ENCODE measurements at places on chromosomes 3 and 15. TPM values are rescaled to one million over a fixed set of nuclear protein-coding genes. Genes with fewer than 3 reads are reported as not detected.

GRCh38 chr3:159761848-159762635 lies 226.6 kb upstream of the IL12A start:
- peak; percentile 66 for DNase-seq

DNA sequence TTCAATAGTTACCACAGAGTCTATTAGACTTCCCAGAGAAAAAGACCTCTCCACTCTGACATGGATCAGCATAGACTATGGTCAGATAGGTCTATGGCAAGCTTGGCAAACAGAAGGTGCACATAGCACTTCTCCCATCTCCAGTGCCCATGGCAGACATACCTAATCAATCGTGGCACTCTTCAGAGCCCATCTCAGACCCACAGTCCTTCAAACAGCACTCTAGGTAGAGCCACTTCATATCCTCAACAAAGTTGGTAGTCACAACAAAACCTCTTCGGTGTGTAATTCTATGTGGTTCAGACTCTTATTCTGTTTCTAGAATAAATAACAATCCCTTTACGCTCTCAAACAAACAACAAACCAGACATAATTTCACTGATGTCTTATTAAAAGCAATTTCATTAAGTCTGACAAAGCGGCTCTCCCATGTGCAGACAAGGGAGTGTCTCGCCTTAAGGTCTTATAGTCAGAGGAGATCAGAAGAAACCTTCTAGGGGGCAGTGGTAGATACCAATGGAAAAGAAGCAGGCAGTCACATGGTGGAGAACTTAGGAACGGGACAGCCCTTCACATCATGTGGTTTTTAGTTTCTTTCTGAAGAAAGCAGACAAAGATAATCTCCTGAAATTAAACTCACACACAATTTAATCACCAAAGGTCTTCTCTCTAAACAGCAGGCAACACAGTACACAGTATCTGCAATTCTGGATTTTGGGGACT lies 483.4 kb downstream of the FOXP1 start:
- no peak for DNase-seq

DNA sequence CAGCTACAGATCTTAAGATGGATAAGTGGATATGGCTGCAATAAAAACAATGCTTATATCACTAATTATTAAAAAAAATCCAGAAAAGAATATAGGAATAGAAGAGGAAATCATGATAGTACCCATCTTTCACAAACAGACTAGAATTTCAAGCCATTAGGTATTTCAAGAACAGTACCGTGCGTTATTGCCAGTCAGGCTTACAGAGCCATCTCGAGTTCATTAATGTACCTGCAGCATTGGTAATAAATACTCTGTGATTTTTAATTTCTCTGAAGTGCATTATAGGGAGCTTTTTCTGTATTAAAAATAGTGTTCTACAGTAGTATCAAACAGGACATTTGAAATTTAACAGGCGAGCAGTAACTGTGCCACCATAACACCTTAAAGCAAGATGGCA lies 35.7 kb downstream of the ST3GAL6 start:
- no peak for DNase-seq

- no peak for DNase-seq
Observed at GRCh38 chr15:66864871-66865281, 162.8 kb downstream of the SMAD6 start.

DNA sequence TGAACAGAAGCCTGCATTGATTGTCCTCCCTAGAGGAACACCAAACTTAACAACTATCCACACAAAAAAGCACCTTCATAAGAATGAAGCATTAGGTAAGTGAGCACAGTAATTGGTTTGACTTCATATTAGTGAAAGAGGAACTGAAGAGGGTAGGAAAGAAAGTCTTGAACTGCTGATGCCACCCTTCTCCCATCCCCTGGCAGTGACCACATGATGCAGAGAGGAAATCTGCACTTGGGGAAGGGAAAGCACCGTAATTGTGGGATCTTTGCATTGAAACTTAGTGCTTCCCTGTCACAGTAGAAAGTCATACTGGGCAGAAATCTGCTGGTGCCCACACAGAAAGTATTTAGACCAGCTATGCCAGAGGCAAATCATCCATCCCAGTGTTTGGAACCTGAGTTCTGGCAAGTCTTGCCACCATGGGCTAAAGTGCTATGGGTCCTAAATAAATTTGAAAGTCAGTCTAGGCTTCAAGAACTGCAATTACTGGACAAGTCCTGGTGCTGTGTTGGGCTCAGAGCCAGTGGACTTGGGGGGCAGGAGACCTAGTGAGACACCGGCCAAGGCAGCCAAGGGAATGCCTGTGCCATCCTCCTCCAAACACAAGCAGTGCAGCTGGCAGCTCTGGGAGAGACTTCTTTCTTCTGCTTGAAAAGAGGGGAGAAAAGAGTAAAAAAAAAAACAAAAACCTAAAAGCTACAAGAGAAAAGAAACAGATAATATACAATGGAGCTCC lies 63.6 kb downstream of the SLC15A2 start:
- DNase-seq, result no peak

DNA sequence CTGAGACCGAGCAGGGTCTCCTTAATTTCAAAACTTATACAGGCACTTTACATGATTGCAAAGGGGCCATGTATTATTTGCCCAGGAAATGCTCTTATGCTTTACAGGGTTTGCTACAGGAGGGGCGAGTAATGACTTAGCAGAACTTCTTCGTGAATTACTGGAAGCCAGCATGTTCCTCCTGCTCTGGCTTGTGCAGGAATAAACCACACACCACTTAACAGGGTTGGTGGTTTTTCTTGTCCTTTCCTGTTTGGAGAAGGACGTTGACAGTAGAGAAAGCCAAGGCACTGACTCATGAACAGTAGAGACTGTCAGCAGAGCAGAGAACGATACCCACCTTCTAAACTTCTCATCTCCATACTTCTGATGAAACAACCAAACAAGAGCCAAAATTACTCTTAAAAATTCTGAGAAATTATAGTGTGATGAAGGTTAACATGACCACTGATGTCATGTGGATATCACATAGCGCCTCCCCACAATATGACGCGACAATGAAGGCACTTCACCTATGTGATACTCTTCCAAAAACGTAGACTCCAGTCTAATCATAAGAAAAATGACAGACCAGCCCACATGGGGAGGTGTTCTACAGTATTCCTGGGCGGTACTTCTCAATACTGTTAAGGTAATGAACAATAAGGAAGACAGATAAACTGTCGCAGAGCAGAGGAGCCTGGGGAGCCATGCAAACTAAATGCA lies 24.7 kb upstream of the MCTP2 start:
- peak; percentile 92 for DNase-seq

GRCh38 chr15:69253156-69253555 lies 45.6 kb upstream of the PAQR5 start:
- peak; percentile 57 for DNase-seq

- peak; percentile 12 for DNase-seq
Observed at GRCh38 chr3:81967393-81967792, 205.9 kb upstream of the GBE1 start.

GRCh38 chr15:41861736-41862356 lies 23.2 kb downstream of the PLA2G4B start:
- DNase-seq, result no peak

DNA sequence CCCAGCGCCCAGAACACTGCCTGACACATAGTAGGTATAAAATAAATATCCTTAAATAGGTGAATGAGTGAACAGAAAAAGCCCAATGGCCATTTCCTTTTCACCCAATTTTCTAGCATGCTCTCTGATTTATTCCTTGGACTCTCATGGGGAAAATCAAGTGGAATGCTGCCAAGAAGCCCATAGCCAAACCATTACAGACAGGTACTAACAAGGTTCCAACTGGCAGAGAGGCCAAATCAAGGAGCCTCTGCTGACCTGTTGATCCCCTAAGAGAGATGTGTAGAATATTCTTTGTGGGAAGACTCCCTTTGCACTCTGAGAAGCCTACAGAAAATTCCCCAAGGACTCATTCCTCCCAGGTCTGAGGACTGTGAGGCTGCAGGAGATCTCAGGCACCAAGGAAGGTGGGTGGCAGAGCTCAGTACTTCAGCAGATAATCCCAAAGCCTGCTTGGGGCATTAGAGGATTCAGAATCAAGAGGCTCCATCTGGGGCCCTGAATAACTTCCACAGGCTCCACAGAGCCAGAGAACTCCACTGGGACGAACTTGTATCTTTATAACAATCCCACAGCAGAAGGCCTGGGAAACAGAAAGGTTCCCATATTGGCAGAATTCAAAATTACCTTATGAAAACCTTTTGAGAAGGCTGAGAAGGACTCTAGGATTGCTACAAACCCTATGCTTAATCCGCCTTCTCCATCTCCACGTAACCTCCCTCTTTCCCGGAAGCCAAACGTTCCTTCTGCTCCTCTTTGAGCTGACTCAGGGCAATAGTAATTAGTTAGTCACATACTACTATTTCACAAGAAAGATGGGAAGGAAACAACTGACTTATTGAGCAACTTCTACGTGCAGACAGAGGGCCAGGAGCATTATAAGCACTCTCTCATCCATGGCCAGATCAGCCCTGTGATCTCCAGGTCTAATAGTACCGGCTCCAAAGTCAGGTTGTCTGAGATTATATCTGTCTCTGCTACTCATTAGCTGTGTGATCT lies 34.5 kb downstream of the PRICKLE2 start:
- peak; percentile 92 for DNase-seq

DNA sequence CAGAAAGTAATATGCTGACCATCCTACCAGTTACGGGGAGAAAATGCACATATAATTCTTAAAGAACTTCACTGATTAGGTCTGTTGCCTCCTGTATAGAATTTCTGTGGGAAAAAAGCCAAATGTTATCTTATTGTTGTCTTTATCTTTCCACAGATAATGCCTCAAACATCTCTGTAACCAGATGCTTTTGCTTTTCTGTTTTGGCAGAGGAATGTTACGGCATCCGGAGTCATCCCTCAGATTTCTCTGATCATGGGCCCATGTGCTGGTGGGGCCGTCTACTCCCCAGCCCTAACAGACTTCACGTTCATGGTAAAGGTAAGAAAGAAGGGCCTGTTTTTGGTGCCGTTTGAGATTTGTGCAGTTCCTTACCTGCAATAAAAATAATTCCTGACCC lies 33.5 kb downstream of the PCCB start:
- no peak for DNase-seq

Gene CIB2
- total RNA-seq, result 13.6 TPM

Gene FBXL2
- 14.7 TPM for total RNA-seq

Gene SAMD7
- total RNA-seq, result not detected

Gene LSMEM2
- total RNA-seq, result not detected

Gene RHO
- total RNA-seq, result not detected

Gene CTDSPL2
- 37.2 TPM for total RNA-seq

Gene CLDN11
- total RNA-seq, result 4.8 TPM

Gene RTP2
- total RNA-seq, result not detected

Gene PLS1
- total RNA-seq, result 20.6 TPM
